NCI-H1417 (cell line): ENCODE measurements at places on chromosomes 7 and 10.

GRCh38 chr10:93063144-93063976 is 2.8 kb downstream of the CYP26C1 start:
- DNase-seq: no peak

GRCh38 chr10:47264797-47265281 is 35.2 kb upstream of the GDF10 start:
- no peak for DNase-seq

GRCh38 chr7:159192013-159192412 is 47.3 kb upstream of the VIPR2 start:
- DNase-seq: no peak

GRCh38 chr7:30062587-30062986 is 34.4 kb downstream of the PLEKHA8 start:
- DNase-seq: no peak

- DNase-seq: no peak
Measured at GRCh38 chr7:645606-646005, 80.9 kb upstream of the DNAAF5 start.

- no peak for DNase-seq
Measured at GRCh38 chr10:102342958-102343357, 52.5 kb upstream of the NFKB2 start.

DNA sequence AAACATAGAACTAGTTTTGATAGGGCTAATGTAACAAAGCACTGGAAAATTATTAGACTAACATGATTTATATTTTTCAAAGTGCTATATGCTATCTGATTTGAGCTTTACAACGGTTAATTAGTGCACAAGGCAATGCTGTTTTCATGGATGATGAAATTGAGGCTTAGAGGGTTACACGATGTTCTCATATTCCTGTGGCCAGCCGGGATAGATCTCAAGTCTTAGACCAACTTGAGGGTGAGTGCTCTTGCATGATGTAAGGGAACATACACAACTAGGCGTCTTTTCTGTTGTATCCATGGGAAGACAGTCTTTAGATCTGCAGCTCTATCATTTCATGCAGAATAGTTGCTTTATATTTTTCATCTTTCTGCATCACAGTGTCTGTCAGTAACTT is 4.1 kb downstream of the PRPF18 start:
- DNase-seq: no peak
